ENCODE measurements at places on chromosomes 1 and 21.

GRCh38 chr1:181592255-181592859 lies 109.0 kb downstream of the CACNA1E start:
- no peak for DNase-seq

DNA sequence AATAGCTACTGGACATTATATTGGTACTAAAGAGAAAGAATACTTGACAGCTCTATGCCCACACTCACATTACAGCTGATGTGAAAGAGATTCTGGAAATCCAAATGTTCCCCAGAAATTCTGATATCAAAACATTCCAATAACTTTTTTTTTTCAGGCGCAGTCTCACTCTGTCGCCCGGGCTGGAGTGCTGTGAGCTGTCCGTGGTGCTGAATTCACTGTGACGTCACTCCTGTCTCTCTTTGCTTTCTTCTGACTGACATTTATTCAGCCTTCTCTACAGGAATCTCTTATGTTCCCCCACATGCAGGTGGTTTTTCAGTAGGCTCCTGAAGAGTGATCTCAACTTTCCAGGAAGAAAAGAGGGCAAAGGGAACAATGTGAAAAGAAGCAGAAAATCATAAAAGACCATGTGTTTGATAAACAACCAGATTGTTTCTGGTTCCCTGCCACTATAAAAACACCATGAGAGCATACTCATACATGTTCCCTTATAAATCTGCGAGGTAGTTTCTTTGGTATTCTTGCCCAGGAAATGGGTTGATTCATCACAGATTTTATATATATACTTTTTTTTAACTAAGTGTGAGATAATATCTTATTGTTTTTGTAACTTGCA lies 6.2 kb downstream of the S100A7A start:
- DNase-seq: peak; percentile 64

GRCh38 chr21:16353764-16354163 lies 624.0 kb downstream of the USP25 start:
- no peak for DNase-seq

GRCh38 chr21:43603233-43603626 lies 56.1 kb downstream of the HSF2BP start:
- DNase-seq: no peak

GRCh38 chr1:185812934-185813333 lies 78.7 kb downstream of the HMCN1 start:
- DNase-seq: no peak

DNA sequence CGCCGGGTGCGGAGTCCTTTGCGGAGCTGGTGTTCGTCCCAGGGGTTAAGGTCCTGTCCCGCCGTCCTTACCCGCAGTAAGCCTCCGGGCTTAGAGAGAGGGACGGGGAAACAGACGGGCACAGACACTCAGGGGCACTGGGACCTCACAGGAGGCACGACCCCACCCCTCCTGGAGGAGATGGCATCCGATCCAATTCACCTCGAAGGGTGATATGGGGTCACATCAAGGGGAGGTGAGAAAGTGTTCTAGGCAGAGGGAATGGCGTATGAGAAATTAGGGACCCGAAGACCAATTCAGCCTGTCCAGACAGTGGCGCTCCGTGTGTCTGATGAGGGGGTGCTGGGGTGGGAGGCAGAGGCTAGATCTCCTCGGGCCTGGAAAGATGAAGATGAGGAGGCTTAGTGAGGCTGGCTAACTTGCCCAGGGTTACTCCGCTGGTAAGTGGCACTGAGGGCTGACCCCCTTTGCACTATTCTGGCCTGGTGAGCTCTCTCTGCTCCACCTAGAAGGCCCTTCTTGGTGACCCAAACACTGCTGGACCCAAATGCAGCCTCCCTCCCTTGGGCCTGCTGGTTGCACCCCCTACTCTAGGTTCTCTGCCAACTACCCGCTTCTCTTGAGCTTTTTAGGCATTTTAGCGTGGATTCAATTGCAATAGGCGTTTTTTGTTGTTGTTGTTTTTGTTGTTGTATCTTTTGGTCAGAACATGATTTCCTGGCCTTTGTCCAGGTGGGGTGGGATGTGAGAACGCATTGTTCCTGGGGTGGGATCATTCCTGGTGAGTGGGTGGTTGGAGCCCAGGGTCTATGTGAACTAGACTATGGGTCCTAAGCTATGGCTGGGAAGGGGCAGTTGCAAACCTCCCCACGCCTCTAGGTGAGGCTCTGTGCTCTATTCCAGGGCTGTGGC lies 12.3 kb downstream of the BTBD19 start:
- no peak for DNase-seq

- DNase-seq: peak; percentile 79
Observed at GRCh38 chr1:201703621-201704438, 125.1 kb upstream of the IPO9 start.

DNA sequence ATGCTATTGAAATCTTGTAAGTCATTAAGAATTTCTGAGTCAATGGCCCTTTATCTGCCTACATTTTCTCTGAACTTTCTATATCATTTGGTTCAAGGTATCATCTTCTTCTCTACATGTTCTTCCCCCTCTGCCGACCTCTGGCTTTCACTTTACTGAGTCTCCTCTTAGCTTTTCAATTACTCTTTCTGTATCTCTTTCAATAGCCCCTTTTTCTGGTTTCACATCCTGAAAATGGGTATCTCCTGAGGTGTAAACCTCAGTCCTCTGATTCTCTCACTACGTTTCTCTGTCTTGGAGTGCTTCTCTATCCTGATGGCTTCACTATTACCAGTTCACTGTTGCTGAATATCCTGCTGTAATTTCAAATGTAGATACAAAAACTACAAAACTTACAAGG lies 98.9 kb downstream of the LYST start:
- DNase-seq: no peak

DNA sequence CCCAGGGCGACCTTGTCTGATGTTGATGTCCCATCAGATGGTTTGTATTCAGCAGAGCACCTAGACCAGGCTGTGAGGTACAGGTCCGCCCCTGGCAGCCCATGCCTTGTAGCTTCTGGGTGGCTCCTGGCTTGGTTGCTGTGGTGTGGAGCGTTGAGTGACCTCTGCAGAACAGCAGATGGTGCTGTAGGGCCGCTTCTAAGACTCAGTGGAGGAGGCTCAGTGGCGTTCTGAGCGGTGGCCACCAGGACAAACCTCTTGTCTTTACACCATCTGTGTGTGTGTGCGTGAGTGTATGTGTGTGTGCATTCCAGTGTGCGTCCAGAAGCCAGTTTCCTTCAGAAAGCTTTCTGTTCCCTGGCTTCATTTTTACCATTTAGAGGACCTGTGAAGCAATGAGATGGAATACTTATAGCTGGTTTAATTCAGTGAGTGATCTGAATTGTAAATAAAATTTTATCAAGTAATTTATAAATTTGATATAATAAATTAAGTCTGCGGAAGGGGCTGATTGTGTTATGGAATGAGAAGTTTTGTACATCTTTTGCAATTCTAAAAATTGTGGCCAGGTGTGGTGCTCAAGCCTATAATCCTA lies 66.1 kb downstream of the ADARB1 start:
- DNase-seq: peak; percentile 92

DNA sequence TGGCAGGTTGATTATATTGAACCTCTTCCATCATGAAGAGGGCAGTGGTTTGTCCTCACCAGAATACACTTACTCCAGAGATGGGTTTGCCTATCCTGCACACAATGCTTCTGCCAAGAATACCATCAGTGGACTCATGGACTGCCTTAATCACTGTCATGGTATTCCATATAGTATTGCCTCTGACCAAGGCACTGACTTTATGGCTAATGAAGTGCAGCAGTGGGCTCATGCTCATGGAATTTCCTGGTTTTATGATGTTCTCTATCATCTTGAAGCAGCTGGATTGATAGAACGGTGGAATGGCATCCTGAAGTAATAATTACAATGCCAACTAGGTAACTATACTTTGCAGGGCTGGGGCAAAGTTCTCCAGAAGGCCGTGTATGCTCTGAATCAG lies 16.6 kb upstream of the GBP6 start:
- peak; percentile 37 for DNase-seq

- no peak for DNase-seq
Observed at GRCh38 chr1:42392967-42393848, 12.6 kb downstream of the RIMKLA start.

DNA sequence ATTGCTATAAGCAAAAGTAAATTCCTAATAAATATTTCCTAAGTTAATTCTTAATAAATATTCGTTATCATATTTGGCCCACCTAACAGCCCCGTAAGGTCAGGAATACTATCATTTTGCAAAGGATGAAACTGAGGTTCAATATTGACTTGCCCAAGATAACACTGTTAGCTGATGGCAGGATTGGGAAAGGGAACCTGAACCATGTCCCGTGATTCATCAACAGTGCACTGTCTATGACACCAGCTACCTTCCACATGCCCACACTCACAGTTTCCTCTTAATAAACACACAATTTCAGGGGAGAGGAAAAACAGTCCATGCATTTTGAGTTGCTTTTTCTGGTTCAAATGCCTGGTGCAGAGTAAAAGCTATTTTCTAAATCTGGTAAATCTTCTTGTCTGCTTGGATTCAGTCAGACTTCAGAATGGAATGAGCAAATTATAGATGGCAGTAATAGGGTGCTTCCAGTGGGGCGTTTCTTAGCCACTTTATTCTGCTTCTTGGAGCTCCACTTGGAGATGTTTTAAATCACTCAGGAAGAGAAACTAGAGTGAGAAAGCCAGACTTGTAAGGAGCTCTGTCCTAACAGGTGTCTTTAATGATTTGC lies 354.6 kb downstream of the PDE4B start:
- DNase-seq: no peak

GRCh38 chr1:64495878-64496277 lies 25.9 kb downstream of the CACHD1 start:
- no peak for DNase-seq

- DNase-seq: no peak
Observed at GRCh38 chr1:82813386-82813785, 1012.7 kb downstream of the ADGRL2 start.

GRCh38 chr1:153792631-153793041 lies 17.4 kb downstream of the SLC27A3 start:
- no peak for DNase-seq

DNA sequence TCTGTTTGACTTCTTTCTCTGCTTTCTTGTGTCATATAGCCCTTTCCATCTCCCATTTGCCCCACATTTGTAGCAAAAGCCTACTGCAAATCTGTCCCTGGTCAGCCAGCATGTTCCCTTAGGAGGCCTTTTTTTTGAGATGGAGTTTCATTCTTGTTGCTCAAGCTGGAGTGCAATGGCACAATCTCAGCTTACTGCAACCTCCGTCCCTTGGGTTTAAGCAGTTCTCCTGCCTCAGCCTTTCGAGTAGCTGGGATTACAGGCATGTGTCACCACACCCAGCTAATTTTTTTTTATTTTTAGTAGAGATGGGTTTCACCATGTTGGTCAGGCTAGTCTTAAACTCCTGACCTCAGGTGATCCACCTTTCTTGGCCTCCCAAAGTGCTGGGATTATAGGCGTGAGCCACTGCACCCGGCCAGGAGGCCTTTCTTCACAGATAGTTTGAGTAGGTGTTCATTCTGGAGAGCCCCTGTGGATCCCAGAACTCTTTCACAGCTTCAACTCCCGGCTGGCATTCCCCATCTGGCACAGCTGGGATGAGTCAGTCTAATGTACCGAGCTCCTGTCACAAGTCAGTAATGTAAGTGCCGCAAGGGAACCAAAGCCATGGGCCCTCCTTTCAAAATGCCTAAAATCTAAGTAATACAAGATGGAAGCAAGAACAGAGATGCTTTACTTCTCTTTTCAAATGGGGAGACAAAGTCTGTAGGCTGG lies 9.4 kb upstream of the NHLH1 start:
- peak; percentile 19 for DNase-seq

DNA sequence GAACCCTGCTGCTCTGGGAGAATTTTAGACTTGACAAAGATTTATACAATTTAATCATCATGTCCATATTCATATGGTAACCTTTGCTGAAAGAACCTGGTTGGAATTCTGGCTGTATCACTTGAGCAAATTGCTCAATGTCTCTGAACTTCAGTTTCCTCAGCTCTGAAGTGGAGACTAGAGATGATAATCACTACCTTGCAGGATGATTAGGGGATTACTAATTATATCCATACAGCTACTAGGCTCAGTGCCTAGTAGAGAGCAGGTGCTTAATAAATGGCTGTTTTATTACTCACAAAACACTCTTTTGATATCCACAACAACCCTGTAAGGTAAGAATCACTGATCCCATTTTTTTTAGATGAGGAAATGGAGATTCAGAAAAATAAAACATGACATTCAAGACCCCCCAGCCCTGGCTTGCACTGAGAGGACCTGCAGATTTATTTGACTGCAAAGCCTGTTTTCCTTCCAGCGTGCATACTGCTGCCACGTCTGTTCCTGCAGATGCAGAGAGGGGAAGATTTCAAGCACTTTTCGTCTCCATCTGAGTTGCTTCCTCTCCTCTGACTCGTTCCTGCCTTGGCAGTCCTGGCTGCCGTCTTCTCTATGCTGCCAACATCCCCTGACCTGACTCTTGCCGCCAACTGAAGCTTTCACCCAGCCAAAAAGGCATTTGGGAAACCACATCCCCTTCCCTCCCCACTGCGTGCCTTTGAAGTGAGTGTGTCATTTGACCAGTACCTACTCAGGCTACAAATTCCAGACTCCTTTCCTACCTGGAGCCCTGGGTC lies 203.0 kb downstream of the PLPP3 start:
- DNase-seq: peak; percentile 61

DNA sequence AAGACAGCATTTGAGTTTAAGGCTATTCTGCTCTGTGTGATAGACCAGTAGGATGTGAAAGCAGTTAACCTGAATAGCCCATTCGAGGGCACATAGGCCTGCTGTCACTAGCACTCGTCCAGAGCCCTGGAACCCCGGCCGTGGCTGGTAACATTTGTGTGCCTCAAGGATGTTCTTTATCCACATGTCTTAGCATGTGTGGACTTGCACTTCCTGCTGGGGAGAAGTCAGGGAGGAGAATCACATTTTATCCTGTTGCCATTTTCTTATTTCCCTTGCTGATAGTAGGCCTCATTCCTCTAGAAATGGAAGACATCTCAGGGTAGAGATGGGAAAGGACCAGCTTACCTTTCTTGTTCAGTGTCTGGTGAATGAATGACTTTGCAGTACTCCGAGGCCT lies 54.7 kb downstream of the VPS13D start:
- no peak for DNase-seq

DNA sequence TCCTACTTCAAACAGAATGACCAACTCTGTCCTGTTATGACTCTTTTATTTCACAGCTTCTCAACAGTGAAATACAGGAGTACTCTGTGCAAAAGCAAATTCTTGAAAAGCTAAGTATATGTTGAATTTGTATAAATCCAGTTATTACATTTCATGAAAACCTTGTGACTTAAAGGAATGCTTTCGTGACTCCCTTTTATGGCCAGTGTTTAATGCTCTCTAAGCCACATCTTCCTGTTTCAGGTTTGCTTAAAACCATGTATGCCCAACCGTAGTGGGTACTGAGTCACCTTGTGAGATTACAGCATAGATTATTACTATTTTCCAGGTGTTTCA lies 40.2 kb upstream of the KIF1B start:
- DNase-seq: no peak

GRCh38 chr1:160499631-160500030 lies 23.4 kb downstream of the SLAMF6 start:
- DNase-seq: no peak

GRCh38 chr1:28602536-28603439 lies 10.7 kb downstream of the RAB42 start:
- peak; percentile 76 for DNase-seq

DNA sequence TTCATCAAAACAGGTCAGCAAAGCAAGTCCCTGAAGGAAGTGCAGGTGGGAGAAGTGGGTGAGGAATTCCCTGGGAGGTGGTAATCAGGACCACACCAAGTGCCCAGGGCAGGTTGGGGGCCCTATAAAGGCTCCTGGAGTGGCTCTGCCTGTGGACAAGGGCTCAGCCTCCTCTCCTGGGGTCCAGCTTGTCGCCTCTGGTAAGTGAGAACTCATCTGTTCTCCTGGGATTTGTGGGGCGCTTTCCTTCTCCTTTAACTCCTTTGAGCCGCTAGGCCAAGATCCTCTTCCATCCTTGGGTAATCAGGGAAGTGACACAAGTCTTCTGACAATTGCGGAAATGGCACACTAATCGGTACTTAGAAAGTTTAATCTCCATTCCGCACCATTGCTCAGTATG lies at the start of gene SPRR4:
TSS of gene SPRR4 (plus strand) at position 154 of the 400 bp plus-strand sequence. CDS start 1,243 bp downstream, outside the sequence.
- DNase-seq: no peak
